AG09319 (cell line): ENCODE measurements at places on chromosomes 13 and 19.

DNA sequence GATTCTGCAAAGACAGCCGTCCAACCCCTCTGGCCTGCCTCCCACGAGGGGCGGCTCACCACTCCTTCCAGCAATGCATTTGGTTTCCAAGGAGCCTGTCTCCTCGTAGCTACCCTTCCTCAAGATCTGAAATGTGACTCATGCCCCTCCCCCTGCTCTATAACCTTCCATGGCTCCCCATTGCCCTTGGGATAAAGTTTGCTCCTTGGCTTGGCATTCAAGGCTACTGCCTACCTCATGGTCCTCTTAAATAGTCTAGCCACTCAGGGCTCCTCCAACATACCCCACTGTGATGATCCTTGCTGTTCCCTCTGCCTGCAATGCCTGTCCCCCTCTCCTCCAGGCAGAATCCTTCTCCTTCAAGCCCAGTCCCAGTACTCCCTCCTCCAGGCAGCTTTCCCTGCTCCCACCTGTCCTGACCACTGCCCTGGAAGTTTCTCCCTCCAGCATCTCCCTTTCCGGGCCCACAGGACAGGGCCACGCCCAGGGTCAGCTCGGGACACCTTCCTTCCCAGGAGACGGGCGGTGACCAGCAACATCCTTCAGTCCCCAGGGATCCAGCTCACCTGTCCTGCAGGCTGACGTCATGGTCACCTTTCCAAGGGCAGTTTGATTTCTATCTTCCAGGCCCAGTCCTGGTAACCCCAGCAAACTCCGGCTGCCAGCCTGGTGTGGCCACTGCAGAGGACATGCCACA, 19.2 kb upstream of the SEMA6B start:
- no peak for DNase-seq

DNA sequence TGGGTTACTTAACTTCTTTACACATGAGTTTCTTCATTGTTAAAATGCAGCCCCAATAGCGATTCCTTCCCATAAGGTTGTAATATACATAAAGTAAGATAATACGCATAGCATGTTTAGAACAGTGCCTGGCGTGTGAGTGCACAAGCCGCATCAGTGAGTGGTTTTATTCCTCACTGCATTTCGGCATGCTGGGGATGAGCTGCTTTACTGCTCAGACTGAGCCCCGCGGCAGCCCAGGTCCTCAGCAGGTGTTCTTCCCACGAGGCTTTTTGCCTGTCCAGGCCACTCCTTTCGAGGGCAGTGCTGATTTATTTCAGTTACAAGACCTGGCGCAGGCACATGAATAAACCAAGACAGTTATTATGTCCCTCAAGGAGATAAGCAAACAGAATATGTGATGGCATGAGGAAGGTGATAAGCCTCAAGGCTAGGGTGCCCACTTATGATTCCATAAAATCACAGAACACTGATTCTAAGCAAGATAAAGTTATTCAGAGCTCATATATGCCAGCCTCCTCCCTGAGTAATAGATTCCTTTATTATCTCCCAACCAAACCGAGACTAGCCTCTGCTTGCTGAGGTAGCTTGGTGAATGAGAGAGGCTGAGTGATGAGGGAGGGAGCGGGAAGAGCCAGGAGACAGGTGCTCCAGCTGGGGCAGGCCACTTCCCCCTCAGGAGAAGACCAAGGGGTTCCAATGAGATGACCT, 505.5 kb downstream of the DIAPH3 start:
- no peak for DNase-seq

GRCh38 chr19:52992109-52993004, 21.4 kb upstream of the ERVV-1 start:
- no peak for DNase-seq

DNA sequence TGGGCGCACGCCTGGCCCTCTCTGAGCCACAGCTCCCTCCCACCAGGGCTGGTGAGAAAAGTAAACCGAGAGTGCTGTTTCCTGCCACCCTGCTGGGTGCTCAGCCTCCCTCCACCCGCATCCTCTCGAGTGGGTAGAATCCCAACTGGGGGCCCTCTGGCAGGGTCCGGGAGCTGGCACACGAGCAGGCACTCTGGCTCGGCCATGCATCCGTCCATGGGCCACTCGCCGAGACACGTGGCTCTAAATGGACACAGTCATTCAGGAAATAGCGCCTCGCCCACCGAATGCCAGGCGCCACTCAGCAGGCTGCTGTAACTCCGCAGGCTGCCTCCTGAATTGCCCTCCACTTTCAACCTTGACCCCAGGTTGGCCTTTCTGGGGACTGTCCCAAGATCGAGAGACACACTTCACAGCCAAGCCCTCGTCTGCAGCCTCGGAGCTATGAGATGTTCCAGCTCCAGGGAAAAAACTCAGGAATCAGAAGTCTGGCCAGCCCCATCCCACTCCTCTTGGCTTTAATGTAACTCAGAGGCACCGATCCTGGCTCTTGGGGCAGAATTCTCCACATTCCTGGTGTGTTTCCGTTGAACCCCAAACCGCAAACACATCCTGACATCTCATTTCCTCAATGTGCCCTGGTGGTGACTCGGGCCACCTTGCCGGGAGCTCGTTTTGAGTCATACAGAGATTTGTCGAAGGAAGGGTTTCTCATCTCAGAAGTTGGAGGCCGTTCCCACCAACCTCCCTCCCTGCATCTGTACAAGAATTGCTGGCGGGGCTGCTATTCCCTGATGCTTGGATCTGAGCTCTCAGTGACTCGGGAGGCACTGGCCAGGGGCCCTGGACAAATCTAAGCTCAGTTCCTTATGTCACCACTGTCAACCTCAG, 14.1 kb downstream of the KLF2 start:
- DNase-seq, result peak; percentile 46

DNA sequence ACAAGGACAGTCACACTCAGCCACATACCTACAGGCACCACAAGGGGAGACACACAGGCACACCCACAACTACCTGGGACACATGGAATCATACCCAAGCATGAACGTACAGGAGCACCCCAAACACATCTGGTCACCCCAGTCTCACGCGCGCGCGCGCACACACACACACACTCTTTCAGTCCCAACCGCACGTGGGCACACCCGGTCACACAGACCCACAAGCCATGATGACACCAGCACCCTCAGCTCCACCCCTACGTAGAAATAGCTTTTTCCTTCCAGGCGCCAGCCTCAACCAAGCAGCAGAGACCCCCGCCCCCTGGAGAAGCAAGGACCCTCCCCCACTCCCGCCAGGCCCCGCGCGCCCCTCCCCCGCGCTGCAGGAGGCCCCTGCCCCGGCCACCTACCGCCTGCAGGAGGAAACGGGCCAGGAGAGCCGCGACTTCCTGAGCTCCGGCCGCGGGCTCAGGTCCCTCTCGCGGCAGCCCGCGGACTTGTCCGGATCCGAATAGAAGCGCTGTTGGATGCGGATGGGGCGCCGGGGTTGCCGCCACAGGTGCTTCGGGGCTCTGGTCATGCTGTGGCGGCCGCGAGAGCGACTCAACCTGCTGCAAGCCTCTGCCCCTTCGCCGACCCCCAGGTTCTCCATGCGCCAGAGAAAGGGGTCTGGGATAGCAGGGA, 6.4 kb upstream of the PDE4C start:
- DNase-seq, result no peak

GRCh38 chr19:18898081-18898606, 2.2 kb upstream of the CERS1 start:
- DNase-seq, result no peak

DNA sequence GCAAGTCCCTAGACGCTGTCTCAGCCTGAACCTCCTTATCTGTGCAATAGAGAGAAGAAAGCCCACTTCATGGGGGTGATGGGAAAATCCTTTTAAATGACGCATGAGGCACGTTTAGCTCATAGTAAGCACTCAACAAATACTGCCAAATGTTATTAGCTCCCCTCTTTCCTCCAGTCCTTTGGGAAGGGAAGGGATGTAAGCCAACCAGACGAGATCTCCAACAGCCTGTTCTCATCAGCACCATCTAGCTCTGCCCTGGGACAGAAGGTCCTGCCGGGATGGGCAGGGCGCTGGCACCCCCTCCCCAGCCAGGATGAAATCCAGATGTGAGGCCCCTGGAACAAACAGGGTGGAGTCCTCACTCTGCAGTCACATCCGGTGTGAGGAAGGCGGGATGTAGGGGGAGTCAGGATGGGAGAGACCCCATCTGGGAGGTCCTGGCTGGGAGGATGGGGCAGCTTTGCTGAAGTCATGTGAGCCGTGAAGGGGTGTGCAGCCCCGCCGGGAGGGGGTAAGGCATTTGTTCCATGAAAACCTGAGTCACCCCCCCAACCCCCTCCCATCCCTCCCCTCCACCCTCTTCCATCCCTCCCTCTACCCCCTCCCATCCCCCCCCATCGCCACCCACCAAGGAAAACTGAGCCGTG, 4.6 kb downstream of the S1PR2 start:
- peak; percentile 91 for DNase-seq

GRCh38 chr13:42559057-42559456, 14.9 kb upstream of the TNFSF11 start:
- DNase-seq, result no peak
